ENCODE measurements at places on chromosomes 6 and 20.

DNA sequence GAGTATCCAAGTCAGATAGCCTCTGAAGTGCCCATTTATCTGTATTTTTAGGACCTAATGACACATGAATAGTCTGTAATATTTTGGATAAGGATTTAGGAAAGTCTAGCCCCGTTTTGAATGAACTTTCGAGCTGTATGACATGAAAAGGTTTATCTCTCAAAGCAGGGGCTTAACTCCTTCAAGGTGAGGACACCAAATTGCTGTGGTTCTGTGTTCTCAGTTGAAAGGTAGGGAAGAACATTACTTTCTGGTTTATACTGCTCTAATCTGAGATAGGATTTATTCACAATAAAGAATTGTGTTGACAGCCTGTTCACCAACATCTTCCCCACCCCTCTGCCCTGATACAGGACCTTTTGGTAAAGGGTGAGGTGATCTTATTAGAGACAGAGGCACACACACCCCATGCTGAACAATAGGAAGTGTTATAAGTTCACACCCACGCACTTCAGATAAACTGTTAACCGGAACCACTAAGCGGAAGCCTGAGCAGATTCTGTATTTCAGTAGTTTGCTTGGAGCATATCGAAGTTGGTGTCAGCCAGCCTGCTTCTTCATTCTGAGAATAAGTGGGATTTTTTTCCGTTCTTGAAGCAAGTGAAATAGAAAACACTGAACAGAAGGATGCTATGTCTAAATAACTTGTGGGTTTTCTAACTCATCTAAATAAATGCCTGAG is 223.3 kb downstream of the TMEM242 start:
- DNase-seq: no peak
- no peak overlapping the region for H3K27ac ChIP-seq
- H3K36me3 ChIP-seq: no peaks in the 10 kb centered on the region
- H3K27me3 ChIP-seq: no peaks in the 10 kb centered on the region

- no peaks in the 10 kb centered on the region for H3K36me3 ChIP-seq
- peaks cover 16% of the 10 kb centered on the region for H3K4me1 ChIP-seq
- no peaks in the 10 kb centered on the region for H3K27me3 ChIP-seq
- DNase-seq: no peak
These were observed 14.6 kb downstream of the GATA5 start for GRCh38 chr20:62461157-62461556.

DNA sequence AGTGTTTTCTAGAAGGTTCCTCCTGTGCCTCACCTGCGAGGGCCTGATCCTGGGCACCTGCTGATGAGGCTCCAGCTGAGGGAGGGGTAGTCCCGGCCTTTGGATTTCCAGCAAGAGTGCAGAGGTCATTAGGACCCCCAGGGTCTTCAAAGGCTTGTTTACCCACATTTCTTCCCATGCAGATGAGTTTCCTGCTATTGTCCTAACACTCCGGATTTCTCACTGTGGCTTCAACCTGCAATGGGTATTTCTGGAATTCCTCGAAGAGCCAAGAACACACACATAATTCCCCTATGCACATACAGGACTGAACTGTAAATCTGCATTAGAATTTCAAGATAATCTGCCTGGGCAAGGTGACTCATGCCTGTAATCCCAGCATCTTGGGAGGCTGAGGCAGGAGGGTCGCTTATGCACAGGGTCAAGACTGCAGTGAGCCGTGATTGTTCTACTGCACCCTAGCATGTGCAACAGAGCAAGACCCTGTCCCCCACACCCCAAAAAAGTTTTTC is 53.9 kb downstream of the ADNP start:
- no peak overlapping the region for H3K27ac ChIP-seq
- H3K4me3 ChIP-seq: no peak overlapping the region
- no peak for DNase-seq
- no peaks in the 10 kb centered on the region for H3K36me3 ChIP-seq

DNA sequence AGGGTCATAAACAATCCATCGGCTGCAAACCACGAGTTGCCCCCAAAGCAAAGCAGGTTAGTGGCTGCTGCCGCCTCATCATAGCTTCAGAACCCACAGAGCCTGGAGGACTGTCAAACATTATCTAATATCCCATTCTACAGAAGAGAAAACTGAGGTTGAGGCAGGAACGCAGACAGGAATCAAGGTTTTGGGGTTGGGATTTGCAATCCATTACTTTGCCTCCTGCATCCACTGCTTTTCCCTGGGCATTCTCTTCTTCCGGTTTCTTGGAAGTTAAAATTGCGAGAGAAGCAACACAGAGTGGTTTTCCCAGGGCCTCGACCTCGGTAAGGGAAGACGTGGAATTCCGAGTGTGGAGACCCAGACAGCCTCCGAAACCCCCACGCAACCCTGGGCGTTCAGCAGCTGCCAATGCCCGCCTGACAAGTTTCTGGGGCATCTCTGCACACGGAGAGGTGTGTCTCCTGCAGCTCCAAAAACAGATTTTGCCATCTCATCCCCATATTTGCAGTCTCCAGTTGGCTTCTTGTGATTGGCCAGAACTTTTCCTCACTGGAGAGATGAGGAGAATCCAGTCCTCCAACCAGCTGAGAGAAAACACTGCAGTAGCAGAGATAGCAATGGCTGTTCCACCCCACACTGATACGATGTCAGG is 45.5 kb upstream of the SNAP25 start:
- 0 out of 2 replicates have a peak, but pooled peaks cover 3% of the 10 kb centered on the region for H3K4me1 ChIP-seq
- no peak overlapping the region for H3K27ac ChIP-seq
- H3K27me3 ChIP-seq: peaks cover 1% of the 10 kb centered on the region
- no peak for DNase-seq
- no peaks in the 10 kb centered on the region for H3K36me3 ChIP-seq

GRCh38 chr20:3313683-3314065 is 74.7 kb upstream of the SLC4A11 start:
- H3K27ac ChIP-seq: no peak overlapping the region
- no peak overlapping the region for H3K4me3 ChIP-seq
- H3K27me3 ChIP-seq: no peaks in the 10 kb centered on the region

- no peak overlapping the region for H3K27ac ChIP-seq
- no peaks in the 10 kb centered on the region for H3K36me3 ChIP-seq
- H3K4me3 ChIP-seq: no peak overlapping the region
- H3K27me3 ChIP-seq: no peaks in the 10 kb centered on the region
- no peaks in the 10 kb centered on the region for H3K4me1 ChIP-seq
- DNase-seq: no peak
These were observed 67.8 kb upstream of the EDN3 start for GRCh38 chr20:59232618-59233017.

DNA sequence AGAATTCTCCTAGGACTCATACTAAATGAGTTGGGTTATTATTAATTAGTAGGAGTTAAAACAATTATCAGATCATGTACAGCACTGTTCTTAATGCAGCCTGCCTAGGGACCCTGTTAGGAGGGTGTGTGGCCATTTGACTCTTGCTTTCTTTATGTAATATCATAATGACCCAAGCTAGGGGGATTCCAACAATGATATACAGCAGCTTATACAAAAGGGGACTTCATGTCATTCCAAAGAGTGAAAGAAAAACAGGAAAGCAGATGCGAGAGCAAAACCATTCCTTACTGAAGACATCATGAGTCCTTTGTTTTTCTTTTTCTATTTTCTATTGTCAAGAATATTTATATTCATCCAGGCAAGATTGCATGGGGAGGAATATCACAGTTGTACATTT is 455.2 kb downstream of the PLCB1 start:
- H3K4me3 ChIP-seq: no peak overlapping the region
- no peak overlapping the region for H3K27ac ChIP-seq
- H3K27me3 ChIP-seq: no peaks in the 10 kb centered on the region
- peaks cover 12% of the 10 kb centered on the region for H3K4me1 ChIP-seq
- DNase-seq: no peak

DNA sequence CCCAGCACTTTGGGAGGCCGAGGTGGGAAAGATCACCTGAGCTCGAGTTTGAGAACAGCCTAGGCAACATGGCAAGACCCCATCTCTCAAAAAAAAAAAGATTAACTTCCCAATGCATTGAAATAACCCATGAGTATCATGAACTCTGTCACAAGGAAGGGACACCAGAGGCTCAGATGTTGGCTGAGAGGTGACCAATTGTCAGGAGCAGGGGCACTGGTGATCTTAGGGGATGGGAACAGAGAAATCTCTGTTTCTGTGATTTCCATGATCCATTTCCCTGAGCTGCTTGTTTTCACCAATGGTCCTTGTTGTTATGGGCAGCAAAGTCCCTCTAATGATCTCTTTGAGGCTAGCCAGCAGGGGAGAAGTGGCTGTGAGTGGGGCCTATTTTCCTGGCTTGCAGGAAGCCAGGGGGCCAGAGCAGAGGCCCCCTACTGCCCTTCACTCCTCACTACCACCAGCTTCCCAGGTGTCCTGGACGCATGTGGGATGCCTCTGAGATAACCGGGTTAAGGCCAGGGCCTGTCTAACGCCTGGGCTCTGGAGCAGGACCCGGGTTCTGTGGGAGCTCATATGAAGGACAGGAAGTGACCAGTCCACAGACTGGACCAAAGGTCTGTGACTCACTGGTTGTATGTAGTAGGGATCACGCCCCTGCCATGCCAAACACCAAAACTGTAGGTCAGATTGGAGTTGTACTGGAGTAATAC is 54.4 kb downstream of the PCNA start:
- no peak for DNase-seq
- no peaks in the 10 kb centered on the region for H3K36me3 ChIP-seq
- H3K4me1 ChIP-seq: no peaks in the 10 kb centered on the region
- H3K27ac ChIP-seq: no peak overlapping the region

All from Caco-2 (cell line).